Neural crest cell (in vitro differentiated cells): ENCODE measurements at places on chromosomes 12 and 14.
A peak's percentile ranks its signal among the peaks of the same experiment; 100 is the strongest.

DNA sequence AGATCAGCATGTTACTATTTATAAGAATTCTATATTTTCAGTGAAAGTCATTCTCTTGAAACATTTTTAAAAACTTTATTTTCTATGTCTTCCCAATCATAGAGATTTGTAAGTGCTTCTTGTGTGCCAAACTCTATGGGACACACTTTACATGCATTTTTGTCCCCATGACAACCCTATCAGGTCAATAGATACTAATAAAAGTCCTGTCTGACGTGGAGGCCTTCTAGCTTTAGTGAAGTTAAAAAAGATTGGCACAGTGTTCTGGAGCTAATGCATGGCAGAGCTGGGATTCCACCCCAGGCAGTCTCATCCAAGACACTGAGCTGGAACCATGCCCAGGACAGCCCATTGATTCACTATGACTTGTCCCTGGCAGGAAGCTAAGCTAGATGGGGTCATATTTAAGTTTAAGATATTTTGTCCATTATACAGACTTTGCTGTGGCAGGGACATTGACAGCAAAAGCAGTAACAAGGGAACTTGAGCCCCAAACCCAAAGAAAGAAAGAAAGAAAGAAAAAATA, 28.1 kb downstream of the TTC6 start:
- DNase-seq: no peak

DNA sequence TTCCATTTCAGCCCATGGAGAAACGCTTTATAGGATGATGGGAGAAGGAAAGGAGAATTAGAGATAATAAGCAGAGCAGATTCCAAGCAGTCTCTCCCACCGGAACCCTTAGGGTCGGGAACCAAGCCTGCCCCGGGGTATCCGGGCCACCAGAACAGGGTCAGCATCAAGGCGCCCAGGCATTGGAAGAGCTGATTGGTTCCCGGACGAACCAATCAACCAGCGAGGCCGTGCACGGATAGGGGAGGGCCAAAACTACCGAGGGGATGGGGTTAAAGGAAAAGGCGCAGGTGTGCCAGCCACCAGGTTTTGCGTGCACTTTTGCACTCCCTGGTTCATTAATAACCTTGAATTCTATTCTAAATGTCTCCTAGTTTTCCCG, 1.7 kb downstream of the PPM1H start:
- no peak for DNase-seq

GRCh38 chr12:120734210-120734609, 8.6 kb downstream of the ACADS start:
- DNase-seq: no peak

DNA sequence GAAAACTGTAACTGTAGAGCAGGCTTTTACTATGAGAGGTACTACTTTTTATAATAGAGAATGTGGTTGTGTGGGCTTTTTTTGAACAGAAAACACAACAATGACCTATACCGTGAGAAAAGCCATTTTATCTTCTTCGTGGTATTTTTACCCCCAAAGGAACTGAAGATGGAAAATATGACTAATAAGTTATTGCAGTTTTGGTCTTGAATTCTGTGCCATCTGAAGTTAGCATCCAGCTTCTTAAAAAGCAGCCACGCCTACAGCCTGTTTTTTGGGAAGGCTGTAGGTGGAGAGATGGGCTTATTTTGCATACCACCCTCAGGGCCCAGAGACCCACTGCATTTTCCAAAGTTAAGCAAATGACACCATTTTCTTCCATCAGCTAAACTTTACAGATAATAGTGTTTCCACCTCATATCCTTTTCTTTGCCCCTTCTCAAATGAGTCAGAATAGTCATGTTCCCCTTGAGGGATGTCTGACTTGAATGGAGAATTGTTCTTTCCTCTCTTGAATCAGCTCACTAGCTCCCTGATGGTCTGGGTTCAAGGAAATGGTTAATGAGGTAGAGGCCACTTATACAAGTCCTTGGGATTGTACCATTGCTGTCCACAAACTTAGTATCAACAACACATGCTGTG, 53.0 kb downstream of the TBC1D30 start:
- DNase-seq: no peak

GRCh38 chr12:132550014-132550802, 60.2 kb downstream of the LRCOL1 start:
- peak; percentile 36 for DNase-seq

DNA sequence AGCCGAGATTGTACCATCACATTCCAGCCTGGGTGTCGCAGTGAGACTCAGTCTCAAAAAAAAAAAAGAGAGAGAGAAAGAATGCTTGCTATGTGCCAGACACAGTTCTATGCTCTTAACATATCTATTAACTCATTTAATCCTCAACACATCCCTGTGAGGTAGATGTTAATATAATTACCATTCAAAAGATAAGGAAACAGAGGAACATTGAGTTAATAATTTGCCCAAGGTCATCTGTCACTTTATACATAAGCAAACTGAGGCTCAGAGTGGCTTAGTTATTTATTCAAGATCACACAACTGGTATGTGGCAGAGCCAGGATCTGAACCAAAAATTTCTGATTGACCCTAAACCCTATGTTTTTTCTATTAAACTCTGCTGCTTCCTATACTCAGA, 116.1 kb upstream of the BCAT1 start:
- DNase-seq: no peak

- DNase-seq: no peak
These were observed 198.0 kb downstream of the CACNA1C start for GRCh38 chr12:2250797-2251196.

GRCh38 chr12:64716839-64717455, 42.3 kb downstream of the GNS start:
- no peak for DNase-seq

- DNase-seq: no peak
These were observed 368.7 kb downstream of the TMEM132D start for GRCh38 chr12:129534966-129535750.
